Right atrium auricular region (tissue), 2 donors: ENCODE measurements at places on chromosomes 1 and 21. TPM values are rescaled to one million over a fixed set of nuclear protein-coding genes. Genes with fewer than 3 reads are reported as not detected.
A peak's percentile ranks its signal among the peaks of the same experiment; 100 is the strongest.

DNA sequence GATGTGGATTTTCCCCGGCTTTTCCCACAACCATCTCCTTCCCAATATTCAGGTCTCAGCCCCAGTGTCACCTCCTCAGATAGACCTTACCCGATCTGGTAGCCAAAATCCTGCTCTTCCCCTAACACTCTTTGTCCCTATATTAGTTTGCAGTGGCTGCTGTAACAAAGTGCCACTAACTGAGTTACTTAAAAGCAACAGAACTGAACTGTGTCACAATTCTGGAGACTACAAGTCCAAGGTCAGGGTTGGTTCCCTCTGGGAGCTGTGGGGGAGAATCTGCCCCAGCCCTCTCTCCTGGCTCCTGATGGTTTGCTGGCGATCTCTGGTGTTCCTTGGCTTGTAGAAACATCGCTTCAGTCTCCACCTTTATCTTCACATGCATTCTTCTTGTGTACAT lies 64.0 kb downstream of the NENF start:
- no peak for DNase-seq

DNA sequence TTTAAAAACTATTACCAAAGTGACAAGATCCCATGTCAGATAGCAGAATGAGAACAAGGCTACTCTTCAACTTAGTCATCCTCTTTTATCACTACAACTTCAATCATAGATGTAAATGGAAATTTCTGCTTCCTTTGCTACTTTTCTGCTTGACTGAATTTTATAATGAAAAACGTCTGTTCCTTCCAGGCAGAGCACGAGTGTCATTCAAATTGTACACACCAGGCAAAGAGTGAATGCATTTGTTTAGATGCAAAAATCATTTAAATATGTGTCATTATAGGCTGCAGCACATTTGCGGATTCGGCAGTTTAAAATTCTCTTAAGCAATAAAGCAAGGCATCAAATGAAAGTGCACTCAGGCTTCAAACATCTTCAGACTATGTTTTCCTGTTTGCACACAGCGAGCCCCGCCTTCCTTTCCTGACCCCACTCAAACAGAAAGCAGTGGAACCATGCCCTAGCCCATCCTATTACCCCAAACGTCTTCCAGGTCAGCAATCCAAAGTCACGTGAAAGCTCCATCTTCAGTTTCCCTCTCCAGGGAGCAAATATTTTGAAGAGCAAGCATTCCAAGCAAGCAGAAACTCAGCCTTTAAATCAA lies 99.6 kb downstream of the APP start:
- DNase-seq = no peak

FAM229A gene
- 7.5 TPM for total RNA-seq

GRCh38 chr1:55443175-55443915 lies 228.2 kb upstream of the USP24 start:
- peak; percentile 98 for DNase-seq

GRCh38 chr1:203124011-203124410 lies 3.5 kb upstream of the ADORA1 start:
- peak; percentile 11 for DNase-seq

ATP1A2 gene
- total RNA-seq = 228 TPM

GRCh38 chr1:206006946-206007345 lies 3.8 kb upstream of the RAB7B start:
- DNase-seq = no peak

DNA sequence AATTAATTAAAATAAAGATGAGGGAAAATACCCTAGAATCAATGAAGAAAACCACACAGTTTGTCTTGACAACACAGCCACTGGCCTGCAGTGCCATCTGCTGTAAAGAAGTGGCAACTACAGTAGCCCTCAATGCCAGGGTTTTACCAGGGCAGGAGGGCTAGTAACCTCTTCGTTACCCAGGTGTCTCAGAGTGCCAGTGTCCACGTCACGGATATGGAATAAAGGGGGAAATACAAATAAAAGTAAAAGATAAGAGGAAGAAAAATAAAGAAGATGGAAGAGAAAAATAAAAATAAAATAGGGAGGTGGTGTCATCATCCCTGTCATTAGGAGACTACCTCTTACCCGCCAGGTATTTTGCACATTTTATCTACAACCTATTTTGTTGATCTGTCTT lies 14.2 kb upstream of the SLC44A3 start:
- no peak for DNase-seq

DNA sequence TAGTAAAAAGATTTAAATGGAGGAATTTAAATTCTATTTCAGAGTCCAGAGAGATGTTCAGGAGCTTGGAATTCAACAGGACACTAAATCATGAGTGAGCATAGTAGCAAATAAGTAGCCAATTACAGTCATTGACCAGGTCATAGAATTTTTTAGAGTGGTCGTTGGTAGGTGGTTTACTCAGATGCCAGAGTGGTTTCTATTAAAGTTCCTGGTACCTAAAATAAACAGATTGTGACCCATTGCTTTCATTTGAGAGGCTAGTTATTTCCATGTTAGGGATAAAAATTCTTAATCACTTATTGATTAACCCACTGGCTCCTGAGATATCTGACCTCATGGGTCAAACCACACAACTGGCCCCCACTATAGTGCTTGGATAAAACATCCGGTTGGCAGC lies 201.3 kb downstream of the ASTN1 start:
- DNase-seq = no peak

CALML6 gene
- not detected for total RNA-seq

OR13G1 gene
- total RNA-seq = not detected

DNA sequence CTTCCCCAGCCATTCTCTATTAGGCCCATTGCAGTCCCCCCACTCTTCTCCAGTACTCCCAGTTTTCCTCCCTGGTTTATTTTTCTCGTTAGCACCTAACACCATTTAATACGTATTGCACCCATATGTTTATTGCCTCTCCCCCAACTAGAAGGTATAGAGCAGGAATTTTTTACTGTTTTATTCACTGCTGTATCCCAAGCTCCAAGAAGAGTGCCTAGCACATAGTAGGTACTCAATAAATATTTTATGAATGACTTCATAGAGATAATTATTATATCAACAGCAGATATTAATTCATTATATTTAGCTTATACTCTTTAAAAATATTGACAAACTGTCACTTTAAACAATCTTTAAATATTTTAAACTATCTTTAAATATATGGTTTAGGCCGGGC lies 5.7 kb upstream of the ACOT7 start:
- DNase-seq = no peak
